Thyroid gland (tissue), 4 donors: ENCODE measurements at places on chromosomes 11 and 22. TPM values are rescaled to one million over a fixed set of nuclear protein-coding genes. Genes with fewer than 3 reads are reported as not detected.

Gene OR8A1
- total RNA-seq = not detected

GRCh38 chr22:42372976-42373375, 59.2 kb downstream of the NFAM1 start:
- DNase-seq = no peak
- no peak overlapping the region for H3K27ac ChIP-seq
- H3K36me3 ChIP-seq = no peaks in the 10 kb centered on the region
- H3K4me1 ChIP-seq = peaks cover 20% of the 10 kb centered on the region
- H3K4me3 ChIP-seq = no peak overlapping the region

DNA sequence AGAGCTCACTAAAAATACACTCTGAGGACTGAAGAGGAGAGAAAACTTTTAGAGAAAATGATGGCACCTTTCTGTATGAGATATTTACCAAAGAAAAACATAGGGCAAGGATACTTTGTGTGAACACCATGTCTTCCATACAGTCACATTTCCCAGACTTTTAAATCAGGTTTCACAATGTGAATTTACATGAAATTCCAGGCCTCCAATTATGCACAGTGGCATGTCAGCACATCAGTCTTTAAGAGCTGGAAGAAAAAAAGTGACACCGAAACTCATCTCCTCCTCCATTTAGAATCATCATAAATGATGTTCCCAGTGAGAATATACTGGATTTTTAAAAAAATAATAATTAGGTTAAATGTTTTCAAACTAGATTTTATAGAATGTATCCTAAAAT, 232.2 kb upstream of the UBASH3B start:
- H3K4me1 ChIP-seq = no peaks in the 10 kb centered on the region
- no peak for DNase-seq
- H3K36me3 ChIP-seq = no peaks in the 10 kb centered on the region
- no peaks in the 10 kb centered on the region for H3K27me3 ChIP-seq
- H3K27ac ChIP-seq = peak overlapping the region; percentile 3
- no peak overlapping the region for H3K4me3 ChIP-seq

Gene MISFA
- total RNA-seq = 5.7 TPM

DNA sequence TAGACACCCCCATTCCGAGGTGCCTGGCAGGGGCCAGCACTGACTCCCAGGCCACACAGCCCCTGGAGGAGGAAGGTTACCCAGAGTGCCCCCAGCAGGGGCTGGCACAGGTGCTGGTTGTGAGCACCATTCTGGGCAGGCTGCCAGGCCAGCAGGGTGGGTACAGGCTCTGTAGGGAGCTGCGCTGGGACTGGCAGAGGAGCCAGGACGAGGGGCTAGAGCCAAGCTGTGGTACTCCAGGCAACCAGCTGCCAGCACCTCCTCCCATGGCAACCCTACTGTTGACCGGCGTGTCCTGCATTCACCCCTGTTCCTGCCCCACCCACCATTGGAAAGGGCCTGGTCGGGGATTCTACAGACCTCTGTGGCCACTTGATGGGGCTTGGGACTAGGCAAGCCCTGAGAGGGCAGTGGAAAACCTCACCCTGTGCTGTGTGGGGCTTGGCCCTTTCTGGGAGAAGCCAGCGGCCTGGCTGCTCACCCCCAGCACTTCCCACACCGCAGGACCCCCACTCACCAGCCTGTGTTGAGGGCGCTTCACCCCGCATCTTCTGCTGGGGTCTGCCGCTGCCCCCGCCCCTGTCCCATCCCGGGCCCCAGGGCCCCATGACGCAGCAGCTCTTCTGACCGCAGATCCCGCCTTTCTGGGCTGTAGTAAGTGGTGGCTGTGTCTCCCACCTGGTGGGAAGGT, 1.9 kb downstream of the CLDN5 start:
- no peak overlapping the region for H3K4me3 ChIP-seq
- peak; percentile 37 for DNase-seq
- H3K36me3 ChIP-seq = no peaks in the 10 kb centered on the region
- no peaks in the 10 kb centered on the region for H3K4me1 ChIP-seq

DNA sequence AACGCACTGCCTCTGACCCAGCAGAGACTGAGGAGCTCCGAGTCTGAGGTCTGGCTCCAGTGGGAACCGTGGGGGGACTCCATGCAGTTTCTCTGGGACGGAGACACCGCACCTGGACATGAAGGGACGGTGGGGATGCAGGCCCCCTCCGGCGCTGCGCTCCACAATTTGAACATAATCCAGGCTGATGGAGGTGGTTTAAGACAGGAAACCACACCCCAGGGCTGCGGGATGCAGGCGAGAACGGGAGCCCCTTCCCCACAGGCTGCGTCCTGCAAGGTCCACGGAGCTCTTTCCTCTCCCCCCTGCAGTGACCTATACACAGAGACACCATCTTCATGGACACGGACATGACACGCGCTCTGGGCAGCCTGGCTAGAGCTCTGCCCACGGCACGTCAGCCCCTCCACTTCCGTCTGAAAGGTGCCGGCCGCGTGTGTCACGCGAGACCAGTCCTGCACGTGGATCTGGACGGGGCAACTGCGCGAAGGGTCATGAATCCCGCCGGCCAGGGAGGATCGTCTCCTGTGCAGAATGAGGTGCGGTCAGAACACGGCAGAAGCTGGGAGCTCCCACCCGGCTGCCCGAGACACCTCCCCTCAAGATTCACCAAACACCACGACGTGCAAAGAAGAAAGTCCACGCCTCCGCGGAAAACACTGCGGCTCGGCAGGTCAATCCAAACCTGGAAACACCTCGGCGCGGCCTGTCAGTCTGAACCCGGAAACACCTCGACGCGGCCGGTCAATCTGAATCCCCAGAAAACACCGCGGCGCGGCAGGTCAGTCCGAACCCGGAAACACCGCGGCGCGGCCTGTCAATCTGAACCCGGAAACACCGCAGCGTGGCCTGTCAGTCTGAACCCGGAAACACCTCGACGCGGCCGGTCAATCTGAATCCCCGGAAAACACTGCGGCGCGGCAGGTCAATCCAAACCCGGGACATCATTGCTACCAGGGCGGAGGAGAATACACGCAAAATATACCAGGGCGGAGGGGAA, 212.4 kb downstream of the BRD1 start:
- no peak for DNase-seq
- no peak overlapping the region for H3K4me3 ChIP-seq
- no peak overlapping the region for H3K27ac ChIP-seq
- no peaks in the 10 kb centered on the region for H3K27me3 ChIP-seq
- no peaks in the 10 kb centered on the region for H3K36me3 ChIP-seq

Gene SULT4A1
- not detected for total RNA-seq

Gene MB
- total RNA-seq = not detected
